ENCODE measurements at places on chromosomes 1 and 21.

GRCh38 chr1:6948861-6949260, 163.6 kb downstream of the CAMTA1 start:
- DNase-seq, result no peak

GRCh38 chr1:18955441-18956192, 859 bp downstream of the IFFO2 start:
- DNase-seq, result peak; percentile 15

GRCh38 chr1:181423301-181423918, 59.9 kb upstream of the CACNA1E start:
- no peak for DNase-seq

- DNase-seq, result no peak
Measured at GRCh38 chr1:96714881-96715280, 6.7 kb upstream of the PTBP2 start.

DNA sequence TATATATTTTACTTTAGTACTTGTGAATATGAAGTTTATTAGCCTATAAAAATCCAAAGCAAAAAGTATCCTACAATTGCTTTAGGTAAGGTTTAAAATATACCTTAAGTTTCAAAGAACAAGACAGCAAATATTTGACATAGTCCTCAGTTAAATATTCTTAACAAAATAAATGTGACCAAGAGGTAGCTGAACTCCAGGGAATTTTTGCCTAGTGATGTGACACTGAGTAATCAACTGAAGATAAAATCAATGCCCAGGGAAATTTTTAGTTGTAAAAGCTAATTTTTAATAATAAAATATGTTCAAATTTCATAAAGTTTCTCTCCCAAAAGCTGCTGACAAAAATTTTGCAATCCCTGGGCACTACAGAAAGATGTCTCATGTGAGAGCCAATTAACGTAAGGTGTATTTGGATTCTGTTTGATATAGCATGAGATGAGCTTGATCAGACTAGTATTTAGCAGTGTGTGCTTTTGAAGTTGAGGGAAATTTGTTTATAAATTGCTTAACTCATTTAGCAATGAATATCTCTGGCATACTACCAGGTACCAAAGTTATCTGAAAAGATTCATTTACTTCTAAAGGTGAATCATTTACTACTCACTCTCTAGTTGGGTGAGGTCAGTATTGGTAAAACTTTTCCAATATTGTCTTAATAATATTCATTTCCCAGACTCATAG, 80.2 kb upstream of the PALMD start:
- no peak for DNase-seq

DNA sequence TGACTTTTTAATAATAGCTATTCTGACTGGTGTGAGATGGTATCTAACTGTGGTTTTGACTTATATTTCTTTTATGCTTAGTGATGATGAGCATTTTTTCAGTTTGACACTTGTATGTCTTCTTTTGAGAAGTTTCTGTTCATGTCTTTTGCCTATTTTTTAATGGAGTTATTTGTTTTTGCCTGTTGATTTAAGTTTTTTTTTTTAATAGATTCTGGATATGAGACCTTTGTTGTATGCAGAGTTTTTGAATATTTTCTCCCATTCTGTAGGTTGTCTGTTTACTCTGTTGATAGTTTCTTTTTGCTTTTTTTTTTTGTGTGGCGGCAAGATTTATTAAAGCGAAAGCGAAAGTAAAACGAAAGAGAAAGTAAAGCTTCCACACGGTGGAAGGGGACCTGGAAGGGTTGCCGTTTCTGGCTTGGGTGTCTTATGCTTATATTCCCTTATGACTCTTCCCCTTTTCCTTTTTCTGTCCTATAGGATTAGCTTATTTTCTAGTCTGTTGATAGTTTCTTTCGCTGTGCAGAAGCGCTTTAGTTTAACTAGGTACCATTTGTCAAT, 67.6 kb downstream of the TBX19 start:
- DNase-seq, result no peak

DNA sequence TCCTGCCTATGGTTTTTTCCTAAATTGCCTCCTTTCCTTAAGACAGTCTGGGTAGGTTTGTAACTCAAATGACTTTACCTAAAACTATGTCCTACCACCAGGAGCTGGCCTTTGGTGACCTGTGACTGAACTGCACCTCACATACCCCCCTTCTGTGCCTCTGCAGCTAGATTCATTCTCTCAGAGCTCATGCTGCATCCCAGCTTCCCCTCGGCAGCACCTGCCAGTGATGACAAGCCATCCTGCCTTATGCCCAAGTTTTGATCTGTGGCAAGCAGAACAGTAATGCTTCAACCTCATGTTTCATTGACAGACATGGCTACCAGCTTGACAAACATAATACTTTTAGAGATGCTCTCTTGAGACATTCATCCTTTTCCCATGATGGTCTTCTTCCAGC, 141.9 kb downstream of the TSEN15 start:
- no peak for DNase-seq

DNA sequence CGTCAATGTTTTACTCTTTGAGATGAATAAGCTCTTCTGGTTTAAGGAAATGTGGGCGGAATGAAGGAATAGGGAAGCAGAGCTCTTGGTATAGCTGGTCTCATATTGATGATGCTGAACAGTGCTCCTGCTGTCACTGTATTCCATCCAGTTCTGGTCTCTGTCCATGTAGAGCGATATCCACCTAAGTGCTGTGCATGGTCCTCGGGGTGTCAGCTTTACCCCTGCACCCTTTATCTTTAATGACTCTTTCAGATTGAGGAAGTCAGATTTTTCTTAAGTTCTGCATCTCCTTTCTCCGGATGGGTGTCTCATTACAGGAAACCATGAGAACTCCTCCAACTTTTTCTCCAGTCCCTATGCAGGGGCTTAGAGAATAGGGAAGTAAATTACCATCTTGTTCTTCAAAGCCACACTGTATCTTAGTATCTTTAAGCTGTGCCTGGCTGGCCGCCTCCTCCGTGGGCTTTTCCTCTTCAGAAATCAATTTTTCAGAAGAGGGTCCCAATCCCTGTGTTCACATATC, 52.9 kb downstream of the PDE4B start:
- no peak for DNase-seq

DNA sequence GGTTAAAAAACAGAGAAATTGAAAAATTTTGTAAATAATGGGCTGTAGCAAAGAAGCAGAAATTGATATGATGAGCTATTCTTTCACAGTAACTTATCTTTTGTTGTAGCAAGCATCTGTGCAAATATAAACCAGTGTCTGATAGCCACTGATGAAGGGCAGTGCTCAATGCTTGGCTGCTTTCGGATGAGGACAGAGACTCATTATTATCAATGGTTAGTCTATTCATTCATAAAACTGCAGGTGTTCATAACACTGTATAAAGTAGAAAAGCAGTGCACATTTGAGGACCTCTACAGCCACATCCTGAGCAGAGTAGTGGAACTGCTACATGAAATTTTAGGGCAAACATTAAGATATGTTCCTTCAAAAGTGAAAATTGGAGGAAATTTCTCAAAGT, 107.2 kb downstream of the FAF1 start:
- DNase-seq, result no peak

GRCh38 chr1:79588719-79589118, 582.2 kb upstream of the ADGRL4 start:
- DNase-seq, result no peak

DNA sequence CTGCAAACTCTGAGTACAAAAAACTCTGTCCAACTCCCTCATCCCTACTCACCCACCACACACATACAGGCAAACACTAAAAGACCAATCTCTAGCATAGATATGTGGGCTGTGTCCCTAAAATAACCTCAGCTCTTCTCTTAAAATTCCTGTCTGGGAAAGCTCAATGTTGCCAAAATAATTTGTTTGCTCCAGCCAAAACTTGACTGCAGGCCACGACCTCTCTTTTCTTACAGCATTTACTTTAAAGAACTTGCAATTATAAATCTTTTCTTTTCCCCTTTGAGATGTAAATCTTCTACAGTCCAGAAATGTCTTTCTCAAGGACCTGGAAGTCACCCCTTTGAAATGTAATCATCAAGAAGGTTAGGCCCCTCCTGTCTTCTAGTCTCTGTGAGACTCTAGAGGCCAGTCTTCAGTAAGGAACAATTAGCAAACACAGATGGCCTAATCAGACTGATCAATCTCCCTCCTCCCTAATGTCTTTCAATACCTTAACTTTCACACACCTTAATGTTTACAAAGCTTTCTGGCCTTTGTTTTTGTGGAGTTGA, 483.6 kb upstream of the RGS18 start:
- DNase-seq, result no peak

GRCh38 chr1:22332795-22333499, 118.7 kb upstream of the ZBTB40 start:
- no peak for DNase-seq

- no peak for DNase-seq
Measured at GRCh38 chr21:39610703-39611102, 2.0 kb upstream of the B3GALT5 start.

GRCh38 chr1:32273391-32274208, 18.3 kb upstream of the HDAC1 start:
- peak; percentile 89 for DNase-seq

- DNase-seq, result no peak
Measured at GRCh38 chr21:33820230-33820770, 95.3 kb downstream of the ATP5PO start.

- DNase-seq, result no peak
Measured at GRCh38 chr1:172154551-172154950, 265.9 kb upstream of the C1orf105 start.

GRCh38 chr1:174692313-174692712, 244.5 kb downstream of the GPR52 start:
- DNase-seq, result no peak

- no peak for DNase-seq
Measured at GRCh38 chr1:25971811-25972180, 26.1 kb downstream of the PAFAH2 start.

DNA sequence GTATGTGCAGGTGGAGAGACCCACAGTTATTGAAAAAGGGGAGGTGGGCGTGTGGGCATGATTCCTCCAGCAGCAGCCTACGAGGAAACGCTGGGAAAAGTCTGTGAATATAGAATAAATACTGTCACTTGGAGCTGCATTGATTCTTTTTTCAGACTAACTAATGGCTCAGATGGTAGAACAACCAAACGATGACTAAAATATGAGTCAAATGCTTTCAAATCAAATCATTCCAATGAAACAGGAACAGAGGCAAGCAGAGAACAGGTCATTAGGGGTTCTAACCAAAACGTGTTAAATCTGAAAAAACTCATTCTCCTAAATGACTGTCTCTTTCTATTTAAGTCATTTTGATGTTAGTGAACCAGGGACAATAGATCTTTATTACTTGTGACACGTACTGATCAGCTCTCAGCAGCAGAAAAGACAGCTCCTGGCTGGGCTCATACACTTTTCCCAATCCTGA, 35.1 kb upstream of the SEC16B start:
- no peak for DNase-seq

GRCh38 chr1:155307247-155307740, 1.4 kb upstream of the FDPS start:
- no peak for DNase-seq

DNA sequence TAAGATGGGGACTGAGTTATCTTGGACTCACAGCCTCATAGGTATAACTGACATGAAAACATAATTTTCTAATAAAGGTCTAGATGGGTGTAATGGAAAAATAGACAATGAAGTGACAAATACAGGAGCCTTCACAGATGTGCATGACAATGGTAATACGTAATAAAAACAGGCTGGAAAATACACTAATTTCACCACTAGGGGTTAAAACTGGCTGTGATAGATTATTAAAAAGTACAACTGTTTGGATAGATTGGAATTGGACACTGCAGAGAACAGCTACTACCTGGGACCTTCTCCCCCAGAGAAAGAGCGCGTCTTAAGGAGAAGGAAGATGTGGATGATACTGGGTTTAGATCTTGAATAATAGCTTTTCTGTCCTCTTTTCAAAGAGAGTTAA, 9.8 kb downstream of the KAZN start:
- DNase-seq, result no peak

- DNase-seq, result no peak
Measured at GRCh38 chr1:103492003-103492625, 33.4 kb upstream of the RNPC3 start.

Data from NCI-H510A (cell line).